Fibroblast of villous mesenchyme (primary cell): ENCODE measurements at places on chromosomes 6 and 20.

DNA sequence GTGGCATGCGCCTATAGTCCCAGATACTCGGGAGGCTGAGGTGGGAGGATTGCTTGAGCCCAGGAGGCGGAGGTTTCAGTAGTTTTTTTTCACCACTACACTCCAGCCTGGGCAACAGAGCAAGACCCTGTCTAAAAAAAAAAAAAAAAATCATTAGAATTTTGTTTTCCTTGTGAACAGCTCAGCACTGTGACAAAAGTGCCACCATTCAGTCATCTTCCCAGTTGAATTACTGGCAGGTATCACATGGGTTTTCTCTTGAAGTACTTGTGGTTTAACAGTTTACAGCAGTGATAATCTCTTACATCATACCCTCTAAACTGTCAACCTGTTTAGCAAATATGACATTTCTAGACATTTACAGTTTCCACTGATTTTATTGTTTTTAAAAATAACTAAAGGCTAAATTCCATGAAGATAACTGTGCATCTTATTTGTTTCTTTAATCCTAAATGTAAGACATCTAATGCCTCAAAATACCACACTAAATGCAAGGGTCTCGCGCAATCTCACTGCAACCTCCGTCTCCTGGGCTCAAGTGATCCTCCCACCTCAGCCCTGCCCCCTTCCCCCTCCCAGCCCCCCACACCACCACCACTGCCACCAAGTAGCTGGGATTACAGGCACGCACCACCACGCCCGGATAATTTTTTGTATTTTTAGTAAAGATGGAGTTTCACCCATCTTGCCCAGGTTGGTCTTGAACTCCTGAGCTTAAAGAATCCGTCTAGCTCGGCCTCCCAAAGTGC, 7.0 kb downstream of the TRPC4AP start:
- no peak for DNase-seq

GRCh38 chr20:59403261-59403961, 103.0 kb downstream of the EDN3 start:
- no peak for DNase-seq

GRCh38 chr6:3808759-3809514, 40.2 kb upstream of the FAM50B start:
- peak; percentile 84 for DNase-seq

- no peak for DNase-seq
These were observed 148.8 kb downstream of the LRFN2 start for GRCh38 chr6:40438246-40438887.

- no peak for DNase-seq
These were observed 70.5 kb upstream of the TPD52L1 start for GRCh38 chr6:125082908-125083683.

DNA sequence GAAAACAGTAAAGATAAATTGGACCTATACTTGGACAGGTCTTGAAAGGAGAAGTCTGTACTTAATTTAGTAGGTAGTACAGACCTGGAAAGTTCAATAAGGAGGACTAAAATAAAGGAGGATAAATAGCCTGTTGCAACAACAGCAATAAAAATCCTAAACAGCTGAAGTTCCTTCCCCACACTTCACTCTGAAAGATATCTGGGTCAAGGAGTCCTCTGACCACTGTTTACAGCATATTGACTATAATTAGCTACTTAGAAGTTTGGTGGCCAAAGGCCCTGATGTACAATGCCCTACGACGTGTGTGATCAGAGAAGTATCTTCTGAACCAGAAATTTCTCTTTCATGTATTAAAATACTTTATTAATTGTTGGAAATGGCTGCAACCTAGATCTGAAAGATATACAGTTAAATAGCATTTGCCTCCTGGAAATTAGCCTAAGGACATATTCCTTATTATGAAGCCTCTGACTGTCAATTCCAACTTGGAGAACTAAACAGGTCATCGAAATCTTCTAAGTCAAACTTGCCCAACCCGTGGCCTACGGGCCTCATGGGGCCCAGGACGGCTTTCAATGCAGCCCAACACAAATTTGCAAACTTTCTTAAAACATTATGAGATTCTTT, 82.8 kb downstream of the KIF13A start:
- peak; percentile 86 for DNase-seq

DNA sequence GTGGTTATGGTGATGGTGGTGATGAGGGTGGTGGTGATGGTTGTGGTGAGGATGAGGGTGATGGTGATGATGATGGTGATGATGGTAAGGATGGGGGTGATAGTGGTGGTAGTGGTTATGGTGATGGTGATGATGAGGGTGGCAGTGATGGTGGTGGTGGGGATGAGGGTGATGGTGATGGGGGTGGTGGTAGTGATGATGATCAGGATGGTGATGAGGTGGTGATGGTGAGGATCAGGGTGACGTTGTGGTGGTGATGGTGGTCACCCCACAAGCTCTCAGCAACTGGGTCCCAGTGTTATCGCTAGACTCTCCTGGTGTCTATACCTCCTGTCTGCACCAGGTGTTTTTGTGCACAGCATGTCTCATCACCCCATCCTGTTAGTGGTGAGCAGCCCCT, 85.0 kb downstream of the TMEM242 start:
- DNase-seq = no peak

- no peak for DNase-seq
These were observed 36.2 kb upstream of the E2F3 start for GRCh38 chr6:20365456-20365855.

DNA sequence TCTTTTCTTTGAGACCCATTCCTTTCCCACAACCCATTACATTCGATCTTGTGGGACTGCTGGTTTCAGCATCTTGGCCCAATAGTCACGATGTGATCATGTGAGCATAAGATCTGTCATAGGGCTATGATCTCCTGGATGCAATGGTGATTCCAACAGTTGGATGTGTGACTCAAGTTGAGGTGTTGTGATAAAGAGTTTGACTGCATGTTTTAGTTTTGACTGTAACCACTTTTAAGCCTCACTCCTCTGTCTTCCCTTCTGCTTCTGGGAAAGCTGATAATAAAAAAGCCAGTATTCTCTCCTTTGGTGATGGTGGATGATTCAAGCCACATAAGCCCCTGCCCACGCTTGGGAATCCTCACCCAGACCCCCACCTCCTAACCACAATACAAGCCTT, 117.0 kb upstream of the ASCC3 start:
- DNase-seq = peak; percentile 37

GRCh38 chr6:33313709-33314514, at the start of gene TAPBP:
TAPBP (minus strand) TSS chr6:33314078; CDS start chr6:33314041, 37 bp downstream.
- DNase-seq = peak; percentile 78

GRCh38 chr20:62267543-62267942, 29.2 kb downstream of the OSBPL2 start:
- no peak for DNase-seq

DNA sequence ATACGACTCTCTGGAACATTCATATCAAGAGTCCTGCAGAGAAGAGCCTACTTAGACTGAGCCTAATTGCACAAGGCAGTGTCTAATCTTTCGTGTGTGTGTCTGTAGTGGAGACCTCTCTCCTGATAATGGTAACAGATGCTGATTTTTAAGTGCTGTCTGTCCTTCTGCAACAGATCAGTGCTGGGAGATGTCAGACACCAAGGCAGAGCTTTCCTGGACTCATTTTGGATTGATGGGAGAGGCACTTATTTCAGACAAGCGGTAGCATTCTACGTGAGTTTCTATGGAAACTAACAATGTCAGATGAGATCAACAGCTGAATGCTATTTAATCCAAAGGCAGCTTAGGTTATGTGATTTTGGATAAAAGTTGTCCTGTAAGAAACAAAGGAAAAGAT, 167.6 kb downstream of the PLCB4 start:
- DNase-seq = no peak

- DNase-seq = peak; percentile 65
These were observed 1.8 kb downstream of the GSTA4 start for GRCh38 chr6:52992980-52993920.

DNA sequence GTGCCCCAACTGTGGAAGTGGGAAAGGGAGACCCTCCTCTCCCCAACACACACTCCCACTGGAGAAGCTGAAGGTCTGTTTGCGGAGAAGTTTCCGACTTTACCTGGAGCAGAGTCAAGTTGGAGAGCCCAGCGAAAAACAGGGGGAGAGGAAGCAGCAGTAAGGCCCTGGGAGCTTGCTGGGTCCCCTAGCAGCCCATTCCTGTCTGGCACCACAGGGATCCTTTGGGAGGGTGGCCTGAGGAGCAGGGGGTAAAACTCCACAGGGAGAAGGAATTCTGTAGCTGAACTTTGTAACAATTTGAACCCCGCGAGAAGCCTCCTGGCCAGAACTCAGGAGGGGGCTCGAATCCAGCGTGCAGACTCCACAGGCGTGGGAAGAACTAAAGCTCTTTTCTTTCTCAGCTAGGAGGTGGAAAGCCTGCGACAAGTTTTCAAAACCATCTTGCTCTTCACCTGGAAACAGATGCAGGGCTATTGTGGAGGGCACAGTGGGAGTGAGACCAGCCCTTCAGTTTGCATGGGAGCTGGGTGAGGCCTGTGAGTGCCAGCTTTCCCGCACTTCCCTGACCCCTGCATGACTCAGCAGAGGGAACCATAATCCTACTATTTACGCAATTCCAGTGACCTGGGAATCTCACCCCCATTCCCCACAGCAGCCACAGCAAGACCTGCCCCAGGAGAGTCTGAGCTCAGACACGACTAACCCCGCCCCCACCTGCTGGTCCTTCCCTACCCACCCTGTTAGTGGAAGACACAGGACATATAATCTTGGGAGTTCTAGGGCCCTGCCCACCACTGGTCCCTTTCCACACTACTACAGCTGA, 25.8 kb downstream of the SERPINB9 start:
- peak; percentile 94 for DNase-seq

DNA sequence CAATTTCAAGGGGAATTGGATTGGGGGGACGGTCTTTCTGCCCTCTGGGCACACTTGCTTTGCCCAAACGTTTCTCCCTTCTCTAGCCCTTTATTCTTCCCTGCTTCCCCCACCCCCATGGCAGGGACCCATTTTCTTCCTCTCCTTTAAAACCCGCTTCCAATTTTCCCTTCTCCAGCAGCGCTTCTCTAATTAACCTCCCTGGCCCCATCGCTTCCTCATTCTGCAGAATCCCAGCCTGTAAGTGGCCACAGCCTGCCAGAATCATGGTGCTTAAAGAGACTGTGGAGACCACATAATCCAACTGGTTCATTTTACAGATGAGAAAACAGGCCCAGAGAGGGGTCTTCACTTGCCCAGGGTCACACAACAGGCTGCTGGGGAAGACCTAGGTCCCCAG, 61.4 kb downstream of the CPNE5 start:
- no peak for DNase-seq

- no peak for DNase-seq
These were observed 14.9 kb downstream of the THBS2 start for GRCh38 chr6:169238766-169239165.

- no peak for DNase-seq
These were observed 47.3 kb upstream of the ADGRG6 start for GRCh38 chr6:142254513-142254912.

- no peak for DNase-seq
These were observed 348.9 kb downstream of the NRN1 start for GRCh38 chr6:5657684-5658430.

DNA sequence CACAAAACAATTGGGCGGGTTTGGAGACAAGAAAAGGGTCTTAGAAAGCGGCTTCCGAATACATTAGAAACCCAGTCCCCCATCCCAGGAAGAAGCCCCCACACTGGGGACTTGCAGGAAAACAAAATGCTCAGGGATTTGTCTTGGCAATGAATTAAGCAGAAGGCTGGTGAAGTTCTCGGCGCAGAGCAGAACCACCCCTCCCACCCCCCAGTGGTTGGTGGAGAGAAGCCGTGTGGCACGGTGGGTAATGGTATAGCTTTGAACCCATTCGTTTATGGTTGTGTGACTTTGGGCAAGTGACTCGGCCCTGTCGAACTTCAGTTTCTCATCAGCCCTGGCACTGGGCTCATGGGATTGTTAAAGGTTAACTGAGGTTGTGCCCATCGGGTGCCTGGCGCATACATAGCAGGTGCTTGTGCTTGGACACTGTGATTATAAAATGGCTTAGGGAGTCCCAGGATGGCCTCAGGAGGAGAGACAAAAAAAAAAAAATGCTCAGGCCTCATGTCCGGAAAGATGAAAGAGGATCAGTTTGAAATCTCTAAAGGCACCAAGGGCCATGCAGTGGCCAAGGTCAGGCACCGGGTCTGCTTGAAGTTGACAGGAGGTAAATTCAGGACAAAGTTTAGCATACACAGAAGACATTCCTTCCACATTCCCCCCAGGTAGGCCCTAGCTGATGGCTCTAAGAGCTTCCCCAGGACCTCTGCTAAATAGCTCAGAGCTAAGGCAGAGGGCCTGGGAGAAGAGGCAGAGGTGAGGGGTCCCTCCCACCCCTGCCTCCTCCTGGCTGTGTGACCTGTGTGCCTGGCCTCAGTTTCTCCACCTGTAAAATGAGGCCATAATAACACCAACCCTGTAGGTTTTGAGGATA, 120.1 kb upstream of the PTPN1 start:
- DNase-seq = no peak

GRCh38 chr20:23326774-23327173, 23.8 kb upstream of the NXT1 start:
- no peak for DNase-seq

GRCh38 chr20:4689220-4689619, 32.5 kb upstream of the PRND start:
- DNase-seq = no peak

DNA sequence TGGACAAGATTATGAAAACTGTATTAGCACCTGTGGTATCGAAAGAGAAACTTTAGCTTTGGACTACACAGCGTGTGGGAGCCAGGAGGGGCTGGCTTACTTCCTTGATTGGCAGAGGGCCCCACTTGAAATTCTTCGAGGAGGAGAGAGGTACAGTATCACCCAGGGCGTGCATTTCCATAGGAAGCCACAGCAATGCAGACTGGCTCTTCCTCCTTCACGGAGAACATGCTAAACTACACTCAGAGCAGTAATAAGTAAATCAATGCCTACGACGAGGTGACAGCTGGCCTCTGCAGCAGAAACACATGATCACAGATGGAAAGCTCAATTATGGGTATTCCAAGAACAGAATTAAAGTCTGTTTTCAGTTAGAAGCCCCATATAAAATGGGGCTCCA, 44.2 kb downstream of the MYLK4 start:
- no peak for DNase-seq
